ENCODE measurements at places on chromosomes 3 and 15.

DNA sequence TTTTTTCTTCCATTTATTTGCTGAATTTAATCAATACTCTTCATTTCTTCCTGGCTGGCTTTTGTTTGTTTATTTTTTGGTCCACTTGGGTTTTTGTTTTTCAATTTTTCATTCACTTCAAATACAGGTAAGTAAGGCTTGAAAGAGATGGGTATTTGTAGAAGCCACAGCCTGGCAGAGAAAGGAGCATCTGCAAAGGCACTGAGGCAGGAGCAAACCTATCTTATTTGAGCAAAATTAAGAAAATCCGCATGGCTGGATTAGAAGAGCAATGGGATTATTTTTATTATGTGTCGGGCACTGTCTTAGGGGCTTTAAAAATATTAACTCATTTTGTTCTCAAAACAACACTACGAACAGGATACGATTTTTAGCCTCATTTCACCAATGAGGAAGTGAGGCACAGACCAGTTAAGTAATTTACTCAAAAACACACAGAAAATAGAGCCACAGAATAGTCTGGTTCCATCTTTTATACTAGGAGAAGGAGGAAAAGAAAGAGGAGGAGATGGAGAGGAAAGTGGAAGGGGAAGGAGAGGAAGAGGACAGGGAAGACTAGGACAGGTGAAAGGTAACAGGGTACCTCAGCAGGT is 35.1 kb upstream of the CCDC80 start:
- no peak for DNase-seq

DNA sequence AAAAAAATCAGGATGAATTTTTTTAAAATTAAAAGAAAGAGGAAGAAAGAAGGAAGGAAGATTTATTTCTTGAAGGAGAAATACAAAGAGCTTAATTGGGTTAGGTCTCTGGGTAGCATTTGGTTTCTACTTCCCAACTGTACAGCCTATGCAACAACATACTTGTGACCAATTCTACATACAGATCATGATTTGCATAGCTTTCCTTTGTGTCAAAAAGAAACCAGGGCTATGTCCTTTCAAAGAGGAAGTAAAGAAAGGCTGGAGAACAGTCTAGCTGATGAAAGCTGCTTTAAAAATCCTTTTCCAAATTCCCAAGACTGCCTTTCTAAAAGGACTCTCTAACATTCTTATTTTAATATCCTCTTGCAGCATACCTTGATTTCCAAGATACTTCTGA is 6.1 kb upstream of the HGD start:
- DNase-seq, result no peak

- DNase-seq, result no peak
Observed at GRCh38 chr3:98563661-98564281, 29.6 kb downstream of the CPOX start.

DNA sequence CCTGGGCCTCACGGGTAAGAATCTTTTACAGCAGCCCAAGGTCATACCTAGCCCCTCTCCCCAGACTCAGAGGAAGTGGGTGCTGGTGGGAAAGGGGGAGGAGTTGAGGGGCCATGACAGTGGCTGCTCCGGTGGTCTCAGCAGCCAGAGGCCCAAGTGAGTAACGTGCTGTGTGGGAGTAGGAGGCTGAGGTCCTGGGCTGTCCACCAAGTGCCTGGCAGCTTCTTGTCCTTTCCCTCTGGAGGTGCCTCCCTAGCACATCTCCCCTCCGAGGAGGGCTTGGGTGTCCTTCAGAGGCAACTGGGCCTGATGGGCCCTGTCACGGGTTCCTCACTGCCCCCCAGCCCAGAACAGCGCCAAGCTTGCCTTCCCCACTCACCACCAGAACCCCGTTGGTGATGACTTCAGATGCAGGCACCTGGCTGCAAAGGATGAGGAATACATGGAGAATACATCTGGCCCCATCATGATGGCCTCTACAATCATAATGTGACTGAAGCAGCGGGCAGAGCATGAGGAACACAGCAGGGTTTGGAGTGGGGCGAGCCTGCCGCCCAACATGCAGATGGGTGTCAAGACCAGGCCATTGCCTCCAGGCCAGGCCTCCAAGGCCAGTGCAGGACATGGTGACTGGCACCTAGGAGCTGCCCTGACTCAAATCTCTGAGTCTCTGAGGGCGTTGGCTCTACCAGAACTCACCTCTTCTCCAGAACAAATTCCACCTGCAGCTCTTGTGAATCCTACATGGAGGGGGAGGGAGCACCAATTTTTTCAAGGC is 3.3 kb downstream of the PLA2G4F start:
- no peak for DNase-seq

DNA sequence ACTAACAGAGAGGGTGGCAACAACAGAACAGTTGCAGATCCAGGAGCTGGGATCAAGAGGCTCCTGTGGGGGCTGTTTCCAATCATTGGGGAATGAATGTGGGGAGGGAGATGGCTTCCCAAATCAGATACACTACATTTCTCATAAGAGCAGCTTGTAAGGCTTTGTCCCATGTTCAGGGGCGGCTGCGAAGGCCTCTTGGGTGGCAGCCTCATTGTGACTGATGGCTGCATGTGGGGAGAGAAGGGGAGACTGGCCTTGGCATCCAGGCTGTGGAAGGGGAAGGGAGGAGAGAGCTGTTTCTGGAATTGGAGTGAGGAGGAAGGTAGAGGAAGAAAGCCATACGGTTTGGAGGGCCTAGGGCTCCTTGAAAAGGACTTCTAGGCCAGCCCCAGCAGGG is 326.6 kb upstream of the RGMA start:
- DNase-seq, result no peak

DNA sequence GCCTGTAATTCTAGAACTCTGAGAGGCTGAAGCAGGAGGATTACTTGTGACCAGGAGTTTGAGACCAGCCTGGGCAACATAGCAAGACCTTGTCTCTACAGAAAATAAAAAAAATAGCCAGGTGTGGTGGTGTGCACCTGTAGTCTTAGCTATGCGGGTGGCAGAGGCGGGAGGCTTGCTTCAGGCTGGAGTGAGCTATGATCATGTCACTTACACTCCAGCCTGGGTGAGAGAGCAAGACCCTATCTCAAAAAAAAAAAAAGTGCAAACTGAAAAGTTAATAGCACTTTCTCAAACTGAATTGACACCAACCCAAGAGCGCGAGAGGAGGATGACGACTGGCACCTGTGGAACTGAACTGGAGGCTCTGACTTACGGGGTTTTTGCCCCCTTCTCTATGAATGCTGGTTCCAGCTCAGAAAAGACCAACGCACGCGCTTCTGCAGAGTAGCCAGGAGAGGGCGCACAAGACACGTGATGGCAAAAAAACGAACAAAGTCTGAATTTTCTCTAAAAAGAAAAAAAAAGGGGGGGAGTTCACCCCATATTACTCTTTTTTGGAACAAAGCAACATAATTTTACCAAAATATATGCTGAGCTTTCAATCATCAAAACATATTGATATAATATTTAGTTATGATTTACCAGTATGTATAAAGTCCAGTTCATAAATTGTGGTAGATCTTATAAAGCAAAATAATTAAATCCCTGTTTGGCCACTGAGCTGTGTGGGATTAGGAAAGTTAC is 23.7 kb downstream of the CFAP92 start:
- DNase-seq, result peak; percentile 50

DNA sequence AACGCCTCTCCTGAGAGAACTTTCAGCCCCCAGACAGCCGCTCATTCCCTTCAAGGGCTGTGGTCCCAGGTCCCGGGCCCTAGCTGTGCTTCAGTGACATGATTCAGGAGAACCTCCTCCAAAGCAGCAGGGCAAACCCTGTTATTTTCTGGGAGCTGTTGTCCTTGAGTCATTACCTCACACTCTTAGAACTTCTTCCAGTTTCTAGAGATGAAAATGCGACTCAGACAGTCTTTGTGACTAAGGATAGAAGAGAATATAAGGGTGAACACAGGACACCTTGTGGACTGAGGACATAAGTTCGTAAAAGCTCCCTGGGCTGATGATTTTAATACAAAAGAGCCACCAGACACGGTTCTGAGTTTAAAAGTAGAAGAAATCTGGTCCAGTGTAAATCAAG is 203.8 kb downstream of the RORA start:
- no peak for DNase-seq

Measured in dermis microvascular lymphatic vessel endothelial cell (primary cell).